ENCODE measurements at places on chromosomes 13 and 19. TPM values are rescaled to one million over a fixed set of nuclear protein-coding genes. Genes with fewer than 3 reads are reported as not detected.

The EEF1AKMT1 gene
- total RNA-seq = 11.0 TPM

The ZNF681 gene
- 21.6 TPM for total RNA-seq

The TYROBP gene
- total RNA-seq = 2.9 TPM

The ZNF541 gene
- total RNA-seq = under 0.01 TPM

The ZNF154 gene
- 33.0 TPM for total RNA-seq

The OR7A5 gene
- not detected for total RNA-seq

The TINCR gene
- total RNA-seq = 0.41 TPM

The ZNF816 gene
- total RNA-seq = 2.4 TPM

- DNase-seq = no peak
These were observed 3.8 kb upstream of the UQCR11 start for GRCh38 chr19:1609103-1609396.

DNA sequence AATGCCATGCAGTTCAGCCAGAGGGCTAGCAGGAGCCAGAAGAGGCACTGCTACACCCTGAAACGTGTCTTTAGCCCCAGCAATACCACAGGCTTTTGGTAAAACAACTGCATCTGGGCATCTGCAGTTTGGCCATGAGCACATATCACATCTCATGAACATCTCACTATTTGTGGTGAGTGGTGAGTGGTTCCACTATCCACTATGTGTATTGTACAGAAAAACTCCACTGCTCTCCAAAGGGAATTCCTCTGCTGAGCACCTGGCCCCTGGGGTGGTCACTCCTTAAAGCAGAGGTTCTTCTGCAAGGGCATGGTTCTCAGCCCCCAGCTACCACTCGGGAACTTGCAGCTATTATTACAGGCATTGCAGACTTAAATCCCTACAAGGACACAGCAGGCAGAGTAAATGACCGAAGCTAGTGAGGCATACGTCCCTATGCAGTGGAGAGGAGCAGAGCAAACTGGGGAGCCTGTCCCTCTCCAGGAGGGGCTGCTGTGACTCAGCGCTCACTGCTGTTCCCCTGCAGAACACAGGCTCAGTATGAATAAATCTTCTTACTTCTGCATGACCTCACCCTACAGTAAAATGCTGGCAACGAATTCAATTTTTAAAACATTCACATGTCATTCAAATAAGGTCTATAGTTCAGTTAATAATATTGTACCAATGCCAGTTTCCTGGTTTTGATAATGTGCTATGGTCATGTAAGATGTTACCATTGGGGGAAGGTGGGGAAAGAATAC, 332.4 kb upstream of the ZNF507 start:
- no peak for DNase-seq

DNA sequence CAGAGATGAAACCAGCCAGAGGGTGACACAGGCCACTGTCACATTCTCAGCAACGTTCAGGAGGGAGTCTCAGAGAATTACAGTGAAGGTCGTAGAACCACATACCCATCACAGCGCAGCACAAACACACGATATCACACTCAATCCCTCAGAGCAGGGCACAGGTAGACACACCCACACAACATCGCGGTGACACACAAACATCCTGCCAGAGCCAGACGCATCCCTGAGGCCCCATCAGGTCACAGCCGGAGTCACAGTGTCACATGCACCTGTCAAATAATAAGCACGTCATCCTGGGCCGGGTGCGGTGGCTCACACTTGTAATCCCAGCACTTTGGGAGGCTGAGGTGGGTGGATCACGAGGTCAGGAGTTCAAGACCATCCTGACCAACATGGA, 17.5 kb downstream of the ELAVL3 start:
- no peak for DNase-seq

- DNase-seq = no peak
These were observed 194.4 kb downstream of the GGACT start for GRCh38 chr13:100394005-100394695.

GRCh38 chr19:52237771-52238400, 31.5 kb upstream of the ZNF766 start:
- DNase-seq = no peak

DNA sequence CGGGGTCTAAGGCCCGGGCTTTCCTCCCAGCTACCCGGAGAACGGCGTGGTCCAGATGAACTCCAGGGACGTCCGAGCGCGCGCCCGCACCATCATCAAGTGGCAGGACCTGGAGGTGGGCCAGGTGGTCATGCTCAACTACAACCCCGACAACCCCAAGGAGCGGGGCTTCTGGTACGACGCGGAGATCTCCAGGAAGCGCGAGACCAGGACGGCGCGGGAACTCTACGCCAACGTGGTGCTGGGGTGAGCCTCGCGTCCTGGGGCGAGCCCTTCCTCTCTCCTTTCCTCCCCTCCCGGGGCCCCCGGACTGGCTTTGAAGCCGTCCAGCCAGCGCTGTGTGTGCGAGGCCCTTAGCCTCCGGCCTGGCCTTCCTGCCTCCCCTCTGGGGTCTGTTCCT, 23.4 kb downstream of the UHRF1 start:
- DNase-seq = no peak

GRCh38 chr19:13207846-13208671, 57.8 kb downstream of the IER2 start:
- DNase-seq = peak; percentile 66

GRCh38 chr19:406135-406781, 2.7 kb downstream of the C2CD4C start:
- no peak for DNase-seq

GRCh38 chr19:11203194-11204075, 6.1 kb upstream of the KANK2 start:
- peak; percentile 88 for DNase-seq

DNA sequence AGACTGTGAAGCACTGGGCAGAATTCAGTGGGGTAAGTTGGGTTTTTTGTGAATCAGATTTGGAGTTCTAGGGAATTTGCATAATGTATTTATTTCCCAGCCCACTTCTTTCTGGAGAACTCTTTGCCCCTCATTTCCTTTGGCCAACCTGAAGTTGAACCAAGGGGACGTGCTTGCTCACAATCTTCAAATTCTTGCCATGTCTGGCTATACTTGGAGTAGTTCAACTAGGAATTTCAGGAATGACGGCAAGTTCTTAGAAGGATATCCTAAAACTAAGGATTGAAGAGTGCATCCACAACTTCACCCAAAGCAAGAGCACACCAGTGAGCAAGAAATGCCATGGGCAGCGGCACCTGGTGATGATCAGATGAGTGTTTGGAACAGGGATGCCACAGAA, 88.5 kb downstream of the TEX26 start:
- no peak for DNase-seq

DNA sequence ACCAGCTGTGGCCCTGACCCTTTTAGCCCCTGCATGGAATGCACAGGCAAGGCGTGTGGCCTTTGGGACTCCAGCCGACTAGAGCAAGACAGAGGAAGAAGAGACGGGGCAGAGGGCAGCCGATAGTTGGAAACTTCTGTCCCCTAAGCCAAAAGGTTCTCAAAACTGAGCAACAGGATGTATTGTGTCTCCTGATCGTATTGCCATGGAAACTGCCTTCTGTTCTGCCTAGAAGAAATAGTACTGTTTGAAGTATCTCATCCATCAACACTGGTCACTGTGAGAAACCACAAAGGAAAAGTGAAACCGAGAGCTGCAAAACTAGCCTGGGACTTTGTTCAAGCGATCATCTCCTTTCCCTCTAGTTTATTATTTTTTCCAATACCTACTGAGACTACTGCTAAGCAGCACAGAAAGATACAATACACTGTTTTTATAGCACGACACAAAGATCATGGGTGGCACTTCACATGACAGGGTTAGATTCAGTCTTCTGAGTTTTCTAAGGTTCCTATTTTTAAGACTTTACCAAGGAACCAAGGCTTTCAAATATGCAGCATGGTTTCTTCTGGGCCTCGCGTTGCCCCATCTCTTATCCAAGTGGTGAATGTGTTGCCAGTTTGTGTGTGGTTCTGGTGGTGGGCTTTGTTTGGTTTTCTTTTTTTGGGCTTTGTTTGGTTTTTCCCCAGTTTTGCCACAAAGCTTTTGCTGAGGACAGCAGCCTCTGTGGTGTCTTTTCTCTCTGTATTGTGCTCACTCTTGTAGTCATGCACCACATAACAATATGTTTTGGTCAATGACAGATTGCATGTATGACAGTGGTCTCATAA, 49.3 kb upstream of the GPR183 start:
- peak; percentile 23 for DNase-seq

DNA sequence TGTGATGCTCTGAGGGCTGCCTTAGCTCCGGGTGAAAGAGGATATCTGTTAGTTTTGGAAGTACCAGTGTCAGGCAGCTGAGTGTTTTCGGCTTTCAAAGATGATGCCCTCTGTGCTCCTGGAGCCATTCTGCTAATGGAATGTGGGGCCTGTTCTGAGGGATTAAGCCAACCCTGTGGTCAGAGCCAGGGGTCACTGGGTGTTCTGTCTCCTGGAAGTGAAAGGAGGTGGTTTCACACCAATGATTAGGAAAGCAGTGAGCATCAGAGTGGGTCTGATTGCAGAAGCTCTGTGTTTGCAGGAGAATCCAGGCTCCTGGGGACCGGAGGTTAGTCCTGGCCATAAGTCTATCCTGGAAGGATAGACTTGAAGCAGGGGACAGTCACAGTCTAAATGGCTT, 94.6 kb downstream of the UQCRFS1 start:
- DNase-seq = no peak

GRCh38 chr13:40794414-40795368, 5.3 kb downstream of the SLC25A15 start:
- no peak for DNase-seq

DNA sequence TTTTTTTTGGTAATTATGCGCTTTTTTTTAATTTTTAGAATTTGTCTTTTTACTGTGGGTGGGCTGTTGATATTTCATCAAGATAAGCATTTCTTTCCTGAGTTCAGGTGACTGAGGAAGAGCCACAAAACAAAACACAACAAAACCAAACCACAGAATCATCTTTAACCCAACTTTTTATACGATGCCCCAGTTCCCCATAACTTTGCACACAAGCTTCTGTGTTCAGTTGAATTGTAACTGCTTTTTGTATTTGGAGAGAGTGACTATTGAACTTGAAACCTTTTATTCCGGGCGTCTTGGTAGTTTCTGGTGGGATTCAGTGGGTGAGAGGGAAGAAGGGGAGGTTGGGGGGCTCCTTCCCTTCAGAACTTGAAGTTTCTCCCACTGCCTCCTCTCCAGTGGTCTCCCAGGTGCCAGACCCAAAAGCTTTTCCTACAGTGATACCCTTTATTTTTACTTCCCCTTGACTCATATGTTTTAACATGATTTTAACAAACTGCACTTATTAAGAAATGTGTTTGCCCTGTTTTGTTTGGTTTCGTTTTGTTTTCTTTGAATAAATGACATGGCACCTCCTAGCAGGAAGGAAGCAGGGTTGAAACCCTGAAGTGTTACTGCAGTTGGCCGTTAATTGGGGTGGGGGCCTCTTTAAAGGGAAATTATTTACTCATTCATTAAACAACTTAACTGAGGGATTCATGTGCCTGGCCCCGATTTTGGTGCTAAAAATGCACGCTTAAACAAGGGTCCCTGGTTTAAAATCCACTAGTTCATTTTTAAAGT, 2.7 kb upstream of the CCDC97 start:
- no peak for DNase-seq

GRCh38 chr13:44088411-44088810, 208.7 kb downstream of the LACC1 start:
- no peak for DNase-seq

- peak; percentile 71 for DNase-seq
These were observed 9.3 kb downstream of the MPND start for GRCh38 chr19:4352701-4353121.

GRCh38 chr13:108195146-108195545, 20.2 kb downstream of the LIG4 start:
- DNase-seq = no peak

- DNase-seq = no peak
These were observed 28.7 kb downstream of the CYSLTR2 start for GRCh38 chr13:48682436-48682835.

GRCh38 chr13:52029569-52029968, 5.1 kb downstream of the UTP14C start:
- DNase-seq = no peak

DNA sequence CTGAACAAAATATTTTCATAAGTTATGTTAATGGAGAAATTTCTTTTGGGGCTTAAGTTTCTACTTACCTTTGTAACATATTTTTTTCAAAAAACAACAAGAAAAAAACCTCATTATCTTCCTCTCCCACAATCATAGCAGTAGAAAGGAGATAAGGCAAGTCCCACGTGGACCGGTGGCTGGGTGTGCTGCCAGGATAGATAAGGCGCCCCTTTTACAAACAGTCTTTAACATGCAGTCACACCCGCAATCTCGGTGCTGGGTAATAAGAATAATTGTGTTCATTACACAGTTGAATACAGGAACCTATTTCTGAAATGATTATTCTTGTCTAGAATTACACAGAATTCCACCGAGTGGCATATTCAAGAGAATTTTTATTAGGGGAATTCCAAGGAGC, 1202.3 kb downstream of the UQCRFS1 start:
- DNase-seq = no peak

- no peak for DNase-seq
These were observed 21.1 kb upstream of the POMP start for GRCh38 chr13:28637714-28638355.

DNA sequence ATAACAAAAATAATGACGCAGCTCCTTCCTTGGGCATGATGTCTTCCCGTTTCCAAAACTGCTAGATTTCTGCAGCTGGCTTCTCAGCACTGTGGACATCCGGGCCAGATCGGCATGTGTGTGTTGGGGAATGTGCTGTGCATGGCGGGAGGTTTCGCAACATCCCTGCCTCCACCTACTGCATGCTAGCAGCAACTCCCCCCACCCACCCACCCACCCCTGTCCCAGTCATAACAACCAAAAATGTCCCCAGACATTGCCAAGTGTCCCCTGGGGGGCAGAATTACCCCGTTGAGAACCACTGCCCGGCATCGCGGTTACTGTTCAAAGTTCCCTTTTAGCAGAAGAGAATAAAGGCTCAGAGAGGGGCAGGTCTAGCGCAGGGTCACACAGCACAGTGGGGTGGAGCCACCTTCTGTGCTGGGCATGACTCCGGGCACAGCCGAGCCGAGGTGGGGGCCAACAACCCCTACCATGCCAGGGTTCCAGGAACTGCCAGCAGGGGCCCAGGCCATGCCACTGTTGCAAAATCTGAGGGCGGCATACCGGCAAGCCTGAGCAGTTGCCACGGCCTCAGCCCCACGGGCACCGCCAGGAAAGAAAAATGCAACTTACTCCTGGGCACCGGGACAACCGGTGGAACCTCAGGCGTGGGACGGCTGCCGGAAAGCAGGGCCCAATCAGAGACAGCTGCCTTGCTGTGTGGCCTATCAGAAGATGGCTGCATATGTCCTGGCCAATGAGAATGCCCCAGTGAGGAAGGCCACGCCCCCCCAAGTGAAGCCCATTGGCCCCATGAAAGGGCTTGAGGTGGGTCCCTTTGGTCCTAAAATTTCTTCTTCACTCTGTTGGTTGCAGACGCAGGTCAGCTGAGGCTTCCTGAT, 22.5 kb upstream of the NFIC start:
- DNase-seq = peak; percentile 80

DNA sequence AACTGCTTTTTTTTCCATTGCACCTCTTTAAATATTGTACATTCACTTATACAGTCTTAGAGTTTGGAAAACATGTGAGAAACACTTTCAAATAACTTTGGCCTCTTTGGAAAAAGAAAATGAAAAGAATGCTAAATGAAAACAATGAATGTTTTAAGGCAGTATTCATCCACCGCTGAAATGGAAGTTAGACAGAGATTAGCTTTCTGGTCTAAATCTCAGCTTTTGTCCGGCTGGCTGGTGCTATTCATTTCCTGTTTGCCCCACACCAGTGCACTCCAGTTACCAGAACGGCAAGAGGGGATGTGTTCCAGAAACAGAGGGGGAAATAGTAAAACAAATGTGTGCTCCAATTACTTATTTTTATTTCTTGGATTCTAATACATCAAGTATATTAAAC, 1201.3 kb downstream of the EFNB2 start:
- no peak for DNase-seq
